ENCODE measurements at places on chromosomes 5 and 9.

DNA sequence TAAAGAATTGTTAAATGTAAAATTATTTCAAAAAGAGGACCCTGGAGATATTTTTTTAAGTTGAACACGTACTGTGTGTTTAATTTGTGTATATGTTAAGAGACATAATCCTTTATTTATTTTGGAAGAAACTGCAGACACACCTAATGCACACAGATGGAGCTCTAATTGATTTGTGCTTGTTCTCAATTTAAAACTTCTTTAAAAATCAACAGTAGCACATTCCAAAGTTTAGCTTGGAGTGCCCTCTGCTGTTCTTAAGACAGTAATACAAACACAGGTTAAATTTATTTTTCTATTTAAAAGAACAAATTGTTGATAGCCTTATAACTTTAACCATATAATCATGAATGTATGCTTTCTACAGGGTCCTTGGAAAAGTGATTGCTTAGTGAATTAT, 277.6 kb upstream of the ADAMTS16 start:
- no peak for DNase-seq

GRCh38 chr5:143397302-143398052, 6.0 kb downstream of the NR3C1 start:
- DNase-seq: no peak

GRCh38 chr9:127369428-127369827, 27.5 kb upstream of the SLC2A8 start:
- no peak for DNase-seq

GRCh38 chr5:172429201-172429940, 25.0 kb downstream of the SH3PXD2B start:
- no peak for DNase-seq

DNA sequence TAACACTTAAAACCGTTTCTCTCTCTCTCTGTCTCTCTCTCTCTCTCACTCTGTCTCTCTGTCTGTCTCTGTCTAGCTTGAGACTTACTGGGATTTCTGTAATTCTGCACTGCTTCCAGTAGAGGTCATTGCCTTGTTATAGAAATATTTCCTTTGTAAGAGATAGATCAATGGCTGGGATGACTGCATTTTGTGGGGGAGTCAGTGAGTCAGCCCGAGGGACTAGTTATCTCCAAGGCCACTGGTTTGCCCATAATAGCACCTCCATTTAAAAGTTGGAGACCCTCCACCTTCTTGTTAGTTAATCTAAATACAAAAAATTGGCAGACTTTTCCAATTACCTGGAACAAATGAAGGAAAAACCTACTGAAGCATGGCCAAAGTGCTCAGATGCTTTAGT, 547.2 kb downstream of the LRRC70 start:
- DNase-seq: peak; percentile 2
